Dorsolateral prefrontal cortex (tissue), 122 donors: ENCODE measurements at places on chromosomes 13 and 19.

GRCh38 chr13:46039411-46040182, 12.9 kb downstream of the ZC3H13 start:
- no peak for DNase-seq

GRCh38 chr19:41023193-41023592, 32.1 kb downstream of the CYP2B6 start:
- DNase-seq = no peak

DNA sequence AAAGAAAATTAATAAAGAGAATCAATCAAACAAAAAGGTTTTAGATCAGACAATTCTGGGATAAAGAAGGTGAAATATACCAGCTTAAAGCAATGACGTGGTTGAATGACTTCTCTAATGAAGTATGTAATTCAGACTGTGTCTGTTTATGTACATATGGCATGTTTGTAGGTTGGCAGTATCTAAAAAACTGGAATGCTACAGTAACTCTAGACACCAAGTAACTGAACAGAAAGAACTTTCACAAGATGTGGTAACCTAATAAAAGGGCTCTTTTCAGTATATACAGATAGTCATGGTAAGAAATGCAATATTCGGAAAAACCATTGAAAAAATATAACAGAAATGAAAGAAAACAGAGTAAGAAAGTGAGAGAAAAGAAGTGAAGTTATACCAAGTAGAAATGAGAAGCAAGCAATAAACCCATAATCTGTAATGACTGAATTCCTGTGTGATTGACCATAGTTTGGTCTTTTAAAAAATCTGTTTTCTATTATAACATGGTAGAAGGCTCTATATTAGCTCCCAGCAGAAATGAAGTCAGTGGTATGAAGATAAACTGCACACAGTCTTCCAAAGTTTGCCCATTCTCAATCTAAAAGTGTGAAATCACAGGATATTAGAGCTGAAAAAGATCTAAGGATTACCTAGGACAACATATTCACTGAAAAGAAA, 31.4 kb downstream of the ELF1 start:
- DNase-seq = no peak

DNA sequence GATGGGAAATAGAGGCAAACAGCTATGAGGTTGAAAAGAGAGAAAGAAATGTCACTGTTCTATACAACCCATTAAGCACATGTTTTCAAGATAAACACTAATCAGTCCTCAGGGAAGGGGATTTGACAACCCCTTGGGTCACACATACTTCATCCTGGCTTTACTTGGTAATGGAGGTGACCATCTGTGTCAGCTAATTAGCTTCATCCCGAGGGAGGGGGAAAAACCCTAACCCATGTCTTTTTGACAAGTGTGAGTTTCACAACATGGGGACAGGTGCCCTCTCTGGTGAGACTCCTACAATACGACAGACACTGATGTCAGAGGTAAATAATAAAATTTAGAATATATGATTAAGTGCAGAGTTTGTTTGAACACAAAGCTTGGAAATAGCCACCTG, 43.1 kb downstream of the ZNF611 start:
- no peak for DNase-seq

DNA sequence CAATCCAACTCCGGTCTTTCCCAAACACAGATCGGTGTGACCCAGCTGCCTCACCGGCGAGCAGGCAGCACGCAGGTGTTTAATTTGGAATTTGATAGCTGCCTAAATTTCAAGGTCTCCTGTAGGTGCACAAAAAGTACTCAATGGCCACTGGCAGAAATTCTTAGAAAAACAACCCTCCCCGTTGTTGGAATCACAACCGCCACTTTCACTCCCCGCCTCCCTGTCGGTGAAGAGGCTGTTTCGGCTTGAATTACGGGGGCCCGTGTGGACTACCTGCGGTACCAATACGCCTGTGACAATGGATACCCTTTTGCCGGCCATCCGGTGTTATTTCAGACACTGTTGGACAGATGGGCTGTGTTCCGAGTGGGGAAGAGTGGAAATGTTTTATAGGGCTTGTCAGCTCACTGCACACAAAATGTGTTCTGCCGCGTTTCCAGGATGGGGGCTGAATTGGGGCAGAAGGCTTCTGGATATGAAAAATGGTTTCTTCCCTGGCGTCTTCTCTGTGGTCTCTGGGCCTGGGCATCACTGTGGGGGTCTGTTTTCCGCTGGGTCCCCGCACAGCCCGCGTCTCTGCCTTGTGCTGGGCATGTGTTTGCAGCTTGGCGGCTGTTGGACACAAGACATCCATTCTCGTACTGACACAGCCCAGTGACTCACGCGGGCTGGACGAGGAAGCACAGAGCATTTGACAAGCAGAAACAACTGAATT, 45.4 kb downstream of the ZIC5 start:
- DNase-seq = no peak

DNA sequence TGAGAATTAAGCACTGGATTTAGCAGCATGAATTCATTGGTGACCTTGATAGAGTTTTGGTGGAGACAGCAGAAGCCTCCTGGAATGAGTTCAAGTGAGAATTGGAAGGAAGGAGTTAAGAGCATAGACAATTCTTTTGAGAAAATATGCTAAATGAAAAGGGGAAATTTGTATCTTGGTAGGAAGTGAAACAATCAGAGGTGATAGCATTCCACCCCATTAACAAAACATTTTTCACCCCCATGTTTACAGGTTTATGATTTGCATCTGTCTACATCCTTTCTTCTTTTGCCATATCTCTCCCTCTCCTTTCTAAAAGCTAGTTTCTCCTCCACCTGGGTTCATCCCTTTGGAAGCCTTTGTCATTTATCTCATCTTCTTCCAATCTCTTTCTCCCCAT, 27.5 kb downstream of the LNX2 start:
- no peak for DNase-seq

DNA sequence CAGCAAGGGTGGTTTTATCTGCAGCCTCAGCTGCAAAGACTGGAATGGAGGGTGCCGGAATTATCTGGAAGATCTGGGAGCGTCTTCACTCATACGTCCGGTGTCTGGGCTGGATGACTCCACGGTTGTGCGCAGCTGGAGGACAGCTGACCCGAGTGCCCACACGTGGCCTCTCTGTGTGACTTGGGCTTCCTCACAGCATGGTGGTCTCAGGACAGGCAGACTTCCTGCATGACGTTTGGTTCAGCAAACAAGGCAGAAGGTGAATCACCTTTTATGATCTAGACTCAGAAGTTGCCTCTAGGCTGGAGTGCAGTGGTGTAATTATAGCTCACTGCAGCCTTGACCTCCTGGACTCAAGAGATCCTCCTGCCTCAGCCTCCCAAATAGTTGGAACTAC, 33.2 kb downstream of the CACNG6 start:
- no peak for DNase-seq

DNA sequence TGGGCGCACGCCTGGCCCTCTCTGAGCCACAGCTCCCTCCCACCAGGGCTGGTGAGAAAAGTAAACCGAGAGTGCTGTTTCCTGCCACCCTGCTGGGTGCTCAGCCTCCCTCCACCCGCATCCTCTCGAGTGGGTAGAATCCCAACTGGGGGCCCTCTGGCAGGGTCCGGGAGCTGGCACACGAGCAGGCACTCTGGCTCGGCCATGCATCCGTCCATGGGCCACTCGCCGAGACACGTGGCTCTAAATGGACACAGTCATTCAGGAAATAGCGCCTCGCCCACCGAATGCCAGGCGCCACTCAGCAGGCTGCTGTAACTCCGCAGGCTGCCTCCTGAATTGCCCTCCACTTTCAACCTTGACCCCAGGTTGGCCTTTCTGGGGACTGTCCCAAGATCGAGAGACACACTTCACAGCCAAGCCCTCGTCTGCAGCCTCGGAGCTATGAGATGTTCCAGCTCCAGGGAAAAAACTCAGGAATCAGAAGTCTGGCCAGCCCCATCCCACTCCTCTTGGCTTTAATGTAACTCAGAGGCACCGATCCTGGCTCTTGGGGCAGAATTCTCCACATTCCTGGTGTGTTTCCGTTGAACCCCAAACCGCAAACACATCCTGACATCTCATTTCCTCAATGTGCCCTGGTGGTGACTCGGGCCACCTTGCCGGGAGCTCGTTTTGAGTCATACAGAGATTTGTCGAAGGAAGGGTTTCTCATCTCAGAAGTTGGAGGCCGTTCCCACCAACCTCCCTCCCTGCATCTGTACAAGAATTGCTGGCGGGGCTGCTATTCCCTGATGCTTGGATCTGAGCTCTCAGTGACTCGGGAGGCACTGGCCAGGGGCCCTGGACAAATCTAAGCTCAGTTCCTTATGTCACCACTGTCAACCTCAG, 14.1 kb downstream of the KLF2 start:
- DNase-seq = no peak

DNA sequence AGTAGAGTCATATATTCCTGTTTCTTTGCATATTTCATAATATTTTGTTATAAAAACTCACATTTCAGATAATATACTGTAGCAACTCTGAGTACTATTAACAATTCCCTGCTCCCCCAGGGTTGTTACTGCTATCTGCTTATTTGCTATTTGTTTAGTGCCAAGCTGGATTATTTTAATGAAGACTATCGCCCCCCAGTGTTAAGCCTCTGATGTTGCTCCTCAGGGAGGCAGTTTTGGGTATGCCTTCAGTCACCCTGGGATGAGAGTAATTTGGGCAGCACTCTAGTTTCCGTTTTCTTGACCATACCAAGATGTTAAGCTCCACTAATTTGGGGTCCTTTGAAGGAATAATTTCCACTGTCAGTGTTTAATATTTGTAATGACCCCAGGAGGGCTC, 46.0 kb downstream of the MICU2 start:
- DNase-seq = no peak

DNA sequence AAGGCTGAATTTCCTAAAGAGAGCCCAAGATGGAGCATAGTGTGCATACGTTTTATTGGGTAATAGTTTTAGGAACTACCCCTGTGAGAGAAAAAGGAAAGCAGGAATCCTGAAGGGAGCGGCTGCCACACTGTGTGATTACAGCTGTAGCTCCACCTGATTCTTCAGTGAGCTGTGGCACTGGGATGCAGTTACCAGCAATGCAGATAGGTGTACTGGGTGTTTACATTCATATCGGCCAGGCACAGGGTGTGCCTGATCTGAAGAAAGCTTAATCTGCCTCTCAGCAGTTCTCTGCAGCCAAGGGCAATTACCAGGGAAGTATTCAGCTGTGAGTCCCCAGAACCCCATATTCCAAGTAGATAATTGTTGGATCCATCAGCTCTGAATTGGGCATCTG, 1541.8 kb downstream of the EFNB2 start:
- no peak for DNase-seq

DNA sequence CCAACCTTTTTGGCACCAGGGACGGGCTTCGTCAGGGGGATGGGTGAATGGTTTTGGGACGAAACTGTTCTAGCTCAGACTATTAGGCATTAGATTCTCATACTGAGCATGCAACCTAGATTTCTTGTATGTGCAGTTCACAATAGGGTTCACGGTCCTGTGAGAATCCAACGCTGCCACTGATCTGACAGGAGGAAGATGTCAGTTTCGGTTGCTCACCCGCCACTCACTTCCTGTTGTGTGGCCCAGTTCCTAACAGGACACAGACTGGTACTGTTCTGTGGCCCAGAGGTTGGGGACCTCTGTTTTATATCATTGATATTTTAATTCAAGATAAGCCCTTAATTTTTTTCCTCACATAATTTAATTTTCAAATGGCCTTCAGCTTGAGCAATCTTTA, 26.7 kb upstream of the TDRD3 start:
- DNase-seq = no peak

GRCh38 chr13:107447591-107447990, 767.7 kb downstream of the LIG4 start:
- no peak for DNase-seq

GRCh38 chr13:21402586-21403307, 56.4 kb downstream of the ZDHHC20 start:
- no peak for DNase-seq

- DNase-seq = no peak
Observed at GRCh38 chr19:8518536-8518935, 4.6 kb upstream of the ZNF414 start.

DNA sequence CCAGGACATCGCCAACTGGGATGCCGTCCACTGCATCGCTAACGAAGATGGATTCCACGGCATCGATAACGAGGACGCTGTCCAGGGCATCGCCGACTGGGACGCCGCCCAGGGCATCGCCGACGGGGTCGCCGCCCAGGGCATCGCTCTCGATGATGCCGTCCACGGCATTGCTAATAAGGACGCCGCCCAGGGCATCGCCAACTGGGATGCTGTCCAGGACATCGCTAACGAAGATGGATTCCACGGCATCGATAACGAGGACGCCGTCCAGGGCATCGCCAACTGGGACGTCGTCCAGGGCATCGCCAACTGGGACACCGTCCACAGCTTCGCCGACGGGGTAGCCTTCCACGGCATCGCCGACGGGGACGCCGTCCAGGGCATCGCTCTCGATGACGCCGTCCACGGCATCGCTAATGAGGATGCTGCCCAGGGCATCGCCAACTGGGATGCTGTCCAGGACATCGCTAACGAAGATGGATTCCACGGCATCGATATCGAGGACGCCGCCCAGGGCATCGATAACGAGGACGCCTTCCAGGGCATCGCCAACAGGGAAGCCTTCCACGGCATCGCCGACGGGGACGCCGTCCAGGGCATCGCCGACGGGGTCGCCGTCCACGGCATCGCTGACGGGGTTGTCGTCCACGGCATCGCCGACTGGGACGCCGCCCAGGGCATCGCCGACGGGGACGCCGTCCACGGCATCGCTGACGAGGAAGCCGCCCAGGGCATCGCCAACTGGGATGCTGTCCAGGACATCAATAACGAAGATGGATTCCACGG, 948.4 kb downstream of the TUBA3C start:
- DNase-seq = no peak

- no peak for DNase-seq
Observed at GRCh38 chr19:33304371-33304759, 2.0 kb upstream of the CEBPA start.

DNA sequence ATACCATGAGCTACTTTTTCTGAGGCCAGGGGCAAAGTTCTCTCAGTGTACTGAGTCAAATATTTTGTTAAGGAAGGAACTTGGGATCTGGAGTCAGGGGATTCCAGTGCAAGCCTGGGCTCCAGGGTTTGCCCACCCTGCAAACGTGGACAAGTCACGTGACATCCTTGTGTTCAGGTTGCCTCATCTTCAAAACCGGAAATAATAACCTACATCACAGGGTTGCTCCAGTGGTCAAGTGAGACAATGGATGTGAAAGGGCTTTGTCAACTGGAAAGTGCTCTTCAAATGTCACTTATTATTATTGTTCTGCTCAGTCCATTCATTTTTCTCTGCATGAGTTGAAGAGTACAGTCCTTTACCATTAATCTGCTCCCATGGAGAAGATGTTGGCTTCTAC, 414.9 kb downstream of the COG6 start:
- DNase-seq = no peak

- no peak for DNase-seq
Observed at GRCh38 chr13:46101484-46102254, 3.2 kb downstream of the CPB2 start.

DNA sequence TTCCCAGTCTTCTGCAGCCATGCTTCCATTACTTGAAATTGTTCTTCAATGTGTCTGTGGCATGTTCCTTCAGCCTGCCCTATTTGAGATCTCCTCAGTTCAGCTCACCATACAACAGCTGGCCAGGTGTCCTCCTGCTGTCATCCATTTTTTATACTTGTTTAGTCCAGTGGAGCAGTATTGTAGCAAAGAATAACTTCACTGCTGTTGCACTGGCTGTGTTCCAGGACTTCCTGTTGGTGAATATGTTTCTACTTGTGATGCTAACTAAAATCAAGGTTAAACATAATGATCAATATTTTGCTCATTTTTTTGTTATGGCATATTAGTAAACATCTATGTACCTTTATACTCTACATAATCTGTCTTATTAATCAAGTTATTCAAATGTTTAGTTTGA, 1394.1 kb downstream of the PCDH9 start:
- DNase-seq = no peak
